Stimulated activated memory B cell treated with anti-CD40 and anti-IgM and Interleukin-4, amounts not matched to agents 10 μg/mL and 1 μg/mL and 100 μg/mL, for 72 hours (primary cell): ENCODE measurements at places on chromosomes 2 and 18.

DNA sequence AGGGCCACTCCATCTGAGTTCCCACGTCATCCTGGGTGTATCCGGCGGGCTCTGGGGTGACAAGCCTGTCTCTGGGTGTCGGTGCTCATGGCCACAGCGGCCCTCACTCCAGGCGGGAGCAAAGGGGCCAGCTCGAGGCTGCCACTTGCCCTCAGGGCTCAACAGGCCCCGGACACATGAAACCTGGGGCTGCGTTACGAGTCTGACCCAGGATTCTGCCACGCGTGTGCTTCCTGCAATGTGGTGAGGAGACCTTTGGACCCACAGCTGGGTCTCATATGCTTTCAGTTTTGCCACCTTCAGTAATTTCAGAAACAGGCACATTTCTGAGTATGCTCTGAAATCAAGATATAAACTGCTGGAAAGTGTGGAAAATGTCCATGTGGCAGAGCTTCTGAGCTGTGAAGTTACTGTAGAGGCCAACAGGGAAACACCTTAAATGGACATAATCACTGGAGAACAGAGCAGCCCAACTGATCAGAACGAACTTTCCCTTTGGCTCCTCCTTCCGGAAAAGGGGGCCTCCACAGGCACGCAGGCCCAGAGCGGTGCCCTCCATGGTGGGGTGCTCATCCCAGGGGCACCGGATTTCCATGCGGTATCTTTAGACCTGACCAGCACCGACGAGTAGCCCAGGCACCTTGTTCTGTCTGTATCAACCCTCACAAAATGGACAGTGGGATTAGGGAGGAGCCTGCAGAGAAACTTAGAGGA is 14.1 kb downstream of the PER2 start:
- no peak for ATAC-seq

DNA sequence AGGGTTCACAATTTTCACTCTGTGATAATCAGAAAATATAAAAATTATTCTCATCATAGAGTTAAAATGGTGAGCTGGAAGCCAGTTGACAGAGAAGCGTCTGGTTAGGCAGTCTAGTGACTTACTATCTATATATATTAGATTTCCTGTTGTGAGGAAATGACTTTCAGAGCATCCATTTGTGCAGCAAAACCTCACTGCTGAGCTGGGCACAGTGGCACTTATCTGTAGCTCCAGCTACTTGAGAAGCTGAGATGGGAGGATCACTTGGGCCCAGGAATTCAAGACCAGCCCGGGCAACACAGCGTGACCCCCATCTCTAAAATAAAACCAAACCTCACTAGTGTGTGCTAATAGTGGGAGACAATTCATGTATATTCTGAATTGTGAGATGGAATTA is 7.2 kb upstream of the KIAA2012 start:
- no peak for ATAC-seq

DNA sequence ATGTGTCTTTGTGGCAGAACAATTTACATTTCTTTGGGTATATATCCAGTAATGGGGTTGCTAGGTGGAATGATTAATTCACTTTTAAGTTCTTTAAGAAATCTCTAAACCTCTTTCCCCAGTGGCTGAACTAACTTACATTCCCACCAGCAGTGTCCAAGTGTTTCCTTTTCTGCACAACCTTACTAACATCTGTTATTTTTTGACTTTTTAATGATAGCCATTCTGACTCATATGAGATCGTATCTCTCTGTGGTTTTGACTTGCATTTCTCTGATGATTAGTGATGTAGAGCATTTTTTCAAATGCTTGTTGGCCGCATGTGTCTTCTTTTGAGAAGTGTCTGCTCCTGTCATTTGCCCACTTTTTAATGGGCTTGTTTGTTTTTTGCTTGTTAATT is 43.1 kb upstream of the PTH2R start:
- ATAC-seq, result no peak

GRCh38 chr2:240429872-240430491 is 5.5 kb upstream of the GPC1 start:
- no peak for ATAC-seq

GRCh38 chr18:22052405-22053105 is 116.8 kb upstream of the GATA6 start:
- no peak for ATAC-seq

DNA sequence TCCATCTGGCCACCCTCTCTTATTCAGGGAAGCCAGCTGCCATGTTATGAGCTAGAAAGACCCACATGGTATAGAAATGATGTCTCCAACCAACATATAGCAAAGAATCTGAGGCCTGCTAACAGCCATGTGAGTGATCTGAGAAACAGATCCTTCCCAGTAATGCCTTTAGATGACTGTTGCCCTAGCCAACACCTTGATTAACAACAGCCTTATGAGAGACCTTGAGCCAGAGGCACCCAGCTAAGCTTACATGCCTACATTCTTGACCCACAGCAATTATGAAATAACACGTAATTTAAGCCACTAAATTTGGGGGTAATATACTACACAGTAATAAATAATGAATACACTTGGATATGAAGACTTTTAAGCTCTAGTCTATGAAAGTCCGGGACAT is 13.0 kb downstream of the KANSL1L start:
- no peak for ATAC-seq
